ENCODE measurements at places on chromosomes 5 and 9.

DNA sequence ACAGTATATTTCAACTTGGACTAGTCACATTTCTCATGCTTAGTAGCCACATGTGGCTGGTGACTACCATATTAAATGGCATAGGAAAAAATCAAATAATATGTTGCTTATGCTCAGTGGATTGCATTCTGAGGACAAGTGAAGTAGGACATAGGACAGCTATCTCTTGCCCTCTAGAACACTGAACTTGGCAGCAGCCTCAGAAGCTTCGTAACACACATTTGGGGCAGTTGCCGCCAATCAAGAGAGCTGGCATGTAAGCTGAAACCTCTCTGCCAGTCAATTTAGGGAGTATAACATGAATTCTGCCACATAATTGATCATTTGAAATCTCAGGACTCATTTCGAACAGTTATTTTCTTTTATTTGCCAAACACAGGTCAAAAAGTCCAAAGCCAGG is 505.5 kb downstream of the MAT2B start:
- DNase-seq = no peak

GRCh38 chr9:79060766-79061165 is 511.0 kb upstream of the TLE4 start:
- no peak for DNase-seq

DNA sequence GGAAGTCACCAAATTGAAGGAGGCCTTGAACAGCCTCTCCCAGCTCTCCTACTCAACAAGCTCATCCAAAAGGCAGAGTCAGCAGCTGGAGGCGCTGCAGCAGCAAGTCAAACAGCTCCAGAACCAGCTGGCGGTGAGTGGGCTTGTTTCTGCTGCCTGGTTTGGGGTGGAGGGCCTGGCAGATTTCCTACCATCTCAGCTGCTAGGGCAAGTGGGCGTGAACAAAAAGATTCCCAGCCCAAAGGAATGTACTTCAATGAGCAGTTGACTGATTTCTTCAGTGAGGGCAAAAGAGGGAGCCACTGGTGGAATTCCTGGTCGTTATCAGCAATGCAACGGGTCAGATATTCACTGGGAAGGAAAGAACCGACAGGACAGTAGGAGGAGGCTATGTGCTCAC is 12.6 kb upstream of the TTC23L start:
- DNase-seq = no peak

DNA sequence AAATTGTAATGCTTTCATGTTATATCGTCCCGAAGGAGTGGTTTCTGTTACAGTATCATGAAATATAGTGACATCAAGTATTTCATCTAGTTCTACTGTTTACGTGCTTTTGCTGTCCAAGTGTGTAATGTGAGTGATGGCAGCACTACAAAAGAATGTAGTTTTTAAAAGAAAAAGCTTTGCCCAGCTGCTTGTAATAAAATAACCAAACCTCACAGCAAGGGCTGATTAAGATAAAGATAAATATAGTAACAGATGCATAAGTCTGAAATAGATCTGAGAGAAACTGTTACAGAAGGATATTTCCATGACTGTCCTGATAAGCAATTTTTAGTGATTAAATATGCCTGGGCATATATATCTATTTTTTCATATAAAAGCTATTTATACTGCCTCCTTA is 106.4 kb downstream of the AUH start:
- no peak for DNase-seq

DNA sequence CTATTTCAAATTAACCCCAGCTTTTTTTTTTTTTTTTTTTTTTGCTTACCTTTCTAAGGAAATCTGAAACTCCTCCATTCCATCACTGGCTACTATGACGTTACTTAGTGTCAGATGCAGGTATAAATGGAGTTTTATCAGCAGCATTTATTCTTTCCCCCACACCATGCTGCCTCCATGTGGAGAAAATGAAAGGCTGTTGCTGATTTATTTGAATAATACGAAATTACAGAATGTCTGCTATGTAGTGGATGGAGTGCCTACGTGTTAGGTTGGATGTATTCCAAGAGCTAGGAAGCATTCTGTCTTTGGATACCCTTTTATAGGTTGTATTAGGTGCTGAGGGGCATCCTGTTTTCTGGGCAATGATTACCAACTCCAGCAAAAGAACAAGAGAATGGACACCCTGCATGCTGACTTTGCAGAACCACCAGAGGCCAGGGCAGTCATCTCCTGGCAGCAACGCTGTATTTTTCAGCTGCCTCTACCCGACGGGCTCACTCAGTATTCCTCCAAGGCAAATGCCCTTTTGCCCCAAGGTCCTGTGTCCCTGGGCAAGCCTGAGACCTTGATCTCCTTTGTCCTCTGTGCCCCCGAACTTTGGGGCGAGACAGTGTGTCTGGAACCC is 199.5 kb downstream of the ALDH1A1 start:
- no peak for DNase-seq

DNA sequence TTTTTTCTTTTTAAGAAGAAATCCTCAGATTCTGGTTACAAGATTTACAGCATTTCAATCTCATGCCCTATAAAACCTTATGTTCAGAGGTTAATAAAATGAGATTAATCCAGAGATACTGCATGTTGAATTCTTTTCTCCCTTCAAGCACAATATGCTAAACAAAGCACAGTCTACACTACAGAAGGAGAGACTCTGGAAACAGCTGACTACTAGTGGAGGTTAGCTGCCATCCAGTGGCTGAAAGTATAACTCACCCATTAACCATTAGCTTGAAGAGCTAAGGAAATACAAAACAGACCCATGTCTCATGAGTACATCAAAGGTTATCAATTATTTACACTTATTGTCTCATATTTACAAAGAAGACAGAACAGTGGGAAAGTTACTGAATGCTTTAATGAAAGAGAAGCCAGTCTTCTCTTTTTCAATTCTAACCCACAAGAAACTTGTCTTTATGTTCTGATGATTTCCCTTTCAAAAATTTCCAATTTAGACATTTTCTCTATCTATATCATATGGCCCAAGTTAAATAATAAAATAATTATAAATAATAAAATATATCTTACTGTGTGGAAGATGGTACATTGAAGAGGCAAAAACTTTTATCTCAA is 12.7 kb upstream of the DNAH5 start:
- DNase-seq = peak; percentile 71

DNA sequence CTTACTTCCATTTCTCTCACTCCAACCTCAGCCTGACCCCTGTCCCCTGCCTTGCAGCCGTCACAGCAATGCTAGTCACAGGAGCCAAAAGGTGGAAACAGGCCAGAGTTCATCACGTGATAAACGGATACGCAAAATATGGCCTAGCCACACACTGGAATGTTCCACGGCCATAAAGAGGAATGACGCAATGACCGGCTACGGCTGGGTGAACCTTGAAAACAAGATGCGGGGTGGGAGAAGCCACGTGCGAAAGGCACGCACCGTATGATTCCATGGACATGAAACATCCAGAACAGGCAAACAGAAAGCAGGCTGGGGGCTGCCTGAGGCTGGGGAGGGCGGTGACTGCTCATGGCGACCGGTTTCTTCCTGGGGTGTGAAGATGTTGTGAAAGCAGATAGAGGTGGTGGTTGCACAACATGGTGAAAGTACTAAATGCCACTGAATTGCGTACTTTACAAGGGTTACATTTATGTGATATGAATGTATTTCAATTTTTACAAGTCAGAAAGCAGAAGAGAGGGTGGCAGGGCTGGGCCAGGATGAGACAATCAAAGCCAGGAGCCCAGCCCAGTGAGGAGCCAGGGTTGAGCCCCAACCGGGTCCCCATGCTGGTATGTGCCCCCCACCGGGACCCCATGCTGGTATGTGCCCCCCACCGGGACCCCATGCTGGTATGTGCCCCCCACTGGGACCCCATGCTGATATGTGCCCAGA is 117.8 kb upstream of the SARDH start:
- no peak for DNase-seq

DNA sequence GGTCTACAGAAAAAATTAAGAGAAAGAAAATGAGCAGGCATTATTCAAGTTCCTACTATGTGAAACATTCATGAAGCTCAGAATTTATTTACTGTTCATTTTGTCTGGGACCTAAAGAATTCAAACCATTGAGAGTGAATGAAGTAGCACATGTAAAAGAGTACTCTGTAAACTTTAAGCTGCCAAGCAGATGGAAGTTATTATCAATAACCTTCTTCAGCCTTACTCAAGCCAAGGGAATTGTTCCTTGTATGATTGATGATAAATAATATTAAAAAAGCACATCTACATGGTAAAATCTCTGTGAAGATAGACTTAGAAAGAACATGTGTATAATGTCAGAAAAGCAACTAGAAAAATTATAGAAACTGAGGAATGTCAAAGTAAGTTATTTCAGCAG is 17.8 kb upstream of the GLIS3 start:
- DNase-seq = no peak

- DNase-seq = no peak
Measured at GRCh38 chr9:122789256-122790046, 718 bp downstream of the OR5C1 start.

DNA sequence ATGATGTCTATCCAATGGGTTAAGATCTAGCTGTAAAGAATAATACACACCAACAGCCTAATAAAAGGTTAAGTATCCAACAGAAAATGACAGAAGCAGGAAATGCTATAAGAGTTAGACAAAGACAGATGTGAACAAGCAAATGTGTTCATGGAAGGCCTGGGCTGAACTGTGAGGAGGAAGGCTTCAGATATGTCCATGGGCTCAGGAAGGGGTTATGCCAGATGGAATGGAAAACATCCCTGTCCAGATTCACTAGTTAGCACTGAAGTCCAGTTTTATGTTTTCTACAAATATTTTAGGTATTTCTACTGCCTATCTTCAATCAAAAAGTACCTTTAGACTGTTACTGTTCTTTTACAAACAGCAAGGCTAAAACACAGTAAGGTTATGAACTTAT is 27.1 kb downstream of the ERAP1 start:
- no peak for DNase-seq

DNA sequence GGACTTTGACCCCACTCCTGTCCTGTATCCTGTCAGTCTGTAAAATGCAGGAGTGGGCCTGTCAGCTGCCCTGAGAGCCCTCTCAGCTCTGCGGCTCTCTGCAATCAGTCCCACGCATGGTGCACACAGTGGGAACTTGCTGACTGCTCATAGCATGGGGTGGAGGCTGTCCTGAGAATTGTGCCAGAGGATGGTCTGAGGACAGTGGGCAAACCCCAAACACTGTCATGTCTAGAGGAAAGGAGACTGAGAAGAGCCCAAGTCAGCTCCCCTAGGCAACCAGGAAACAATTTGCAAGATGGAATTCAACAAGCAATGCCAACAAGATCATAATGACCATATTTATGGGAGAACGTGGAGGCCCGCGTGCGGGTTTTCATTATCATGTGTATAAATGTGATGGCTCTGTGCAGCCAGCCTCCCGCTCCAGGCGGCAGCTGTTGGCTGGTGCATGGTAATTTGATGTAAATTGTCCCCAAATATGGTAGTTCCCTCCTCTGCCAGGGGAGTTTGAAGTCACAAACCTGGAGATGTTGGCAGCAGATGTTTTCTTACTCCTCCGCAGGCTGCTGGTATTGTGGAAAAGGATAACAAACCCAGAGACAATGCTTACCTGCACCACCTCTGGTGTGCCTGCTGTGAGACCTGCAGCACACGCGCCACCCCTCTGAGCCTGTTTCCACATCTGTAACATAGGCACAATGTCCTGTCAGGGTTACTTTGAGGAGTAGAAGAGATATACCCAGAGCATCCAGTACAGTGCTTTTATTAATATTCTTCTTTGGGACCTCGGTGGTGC is 39.8 kb upstream of the ALDH1B1 start:
- DNase-seq = no peak

DNA sequence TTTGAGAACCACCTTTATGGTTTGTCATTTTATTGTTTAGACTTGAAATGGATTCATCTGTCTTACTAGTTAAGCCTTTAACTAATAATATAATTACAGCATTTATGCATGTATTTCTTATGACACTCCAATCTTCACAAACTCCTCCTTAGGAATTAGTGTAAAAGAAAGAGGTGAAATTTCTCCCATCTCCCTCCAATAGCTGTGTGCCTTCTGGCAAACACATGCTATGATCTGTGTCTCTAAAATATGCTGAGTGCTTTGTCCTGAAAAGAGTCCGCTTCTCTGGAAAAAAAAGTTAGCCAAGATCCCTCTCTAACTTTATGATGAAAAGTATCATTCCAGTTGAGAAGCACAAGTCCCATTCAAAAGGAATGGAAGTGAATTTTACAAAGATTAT is 13.9 kb upstream of the TENT4A start:
- no peak for DNase-seq

GRCh38 chr5:39461007-39461682 is 36.4 kb upstream of the DAB2 start:
- no peak for DNase-seq

GRCh38 chr5:57085306-57086081 is 88.4 kb upstream of the GPBP1 start:
- no peak for DNase-seq

DNA sequence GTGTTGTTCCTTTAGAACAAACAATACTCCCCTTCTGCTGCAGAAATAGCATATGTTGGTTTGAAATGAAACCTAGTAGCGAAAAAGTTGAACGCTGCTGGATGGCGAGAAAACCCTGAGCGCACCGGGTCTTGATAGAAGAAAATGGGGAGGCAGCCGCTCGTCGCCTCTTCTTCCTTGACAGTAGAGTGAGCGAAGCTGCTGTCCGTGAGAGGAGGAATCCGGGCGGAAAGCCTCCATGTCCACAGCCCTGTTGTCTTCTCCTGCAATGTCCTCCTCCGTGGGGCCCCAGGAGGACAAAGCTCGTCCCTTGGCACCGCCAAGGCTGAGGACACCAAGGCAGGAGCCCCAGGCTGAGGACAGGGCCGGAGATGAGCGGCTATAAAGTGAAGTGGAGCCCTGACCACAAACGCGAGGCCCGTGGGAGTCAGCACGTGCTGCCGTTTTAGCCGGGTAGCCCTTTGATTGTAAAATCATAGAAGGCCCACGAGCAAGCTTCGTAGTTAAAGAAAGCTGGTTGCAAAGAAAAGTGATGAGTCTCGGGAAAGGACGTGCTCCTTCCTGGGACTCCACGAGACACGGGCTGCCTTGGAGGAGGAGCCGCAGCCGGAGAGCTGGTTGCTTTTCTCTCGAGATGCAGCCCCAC is 35.6 kb downstream of the MRPL36 start:
- no peak for DNase-seq

DNA sequence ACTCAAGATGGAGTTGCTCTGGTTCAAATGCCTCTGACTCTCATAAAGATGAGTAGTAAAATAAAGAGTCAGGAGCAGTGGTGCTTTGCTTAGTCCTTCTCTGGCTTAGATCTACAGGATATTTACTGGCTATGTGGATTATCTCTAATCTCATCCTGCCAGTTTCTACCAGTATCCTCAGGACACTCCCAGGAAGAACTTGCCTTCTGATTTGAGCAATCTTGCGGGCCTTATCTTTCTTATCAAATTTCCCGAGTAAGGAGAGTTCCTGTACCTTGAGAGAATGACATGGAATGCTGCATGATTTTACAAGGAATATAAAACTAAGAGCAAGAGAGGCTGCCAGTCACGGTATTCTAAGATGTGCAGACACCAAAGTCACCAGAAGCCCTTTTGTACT is 364.0 kb downstream of the ARHGEF28 start:
- DNase-seq = no peak
